Chondrocyte (in vitro differentiated cells): ENCODE measurements at places on chromosomes 3 and 15. TPM values are rescaled to one million over a fixed set of nuclear protein-coding genes. Genes with fewer than 3 reads are reported as not detected.

GRCh38 chr3:153762411-153763235 is 358.6 kb upstream of the ARHGEF26 start:
- H3K27me3 ChIP-seq: peaks cover 12% of the 10 kb centered on the region
- no peak for DNase-seq
- no peaks in the 10 kb centered on the region for H3K36me3 ChIP-seq
- H3K27ac ChIP-seq: no peak overlapping the region

The WWTR1 gene
- 107 to 121 TPM (median 111 TPM) in 3 replicates for total RNA-seq

- no peak for DNase-seq
- H3K27me3 ChIP-seq: peaks cover 2% of the 10 kb centered on the region
- H3K4me3 ChIP-seq: no peak overlapping the region
- H3K4me1 ChIP-seq: peaks cover 4% of the 10 kb centered on the region
Observed at GRCh38 chr3:182567700-182568099, 225.6 kb upstream of the ATP11B start.

The PRSS50 gene
- total RNA-seq: not detected in 3 replicates

GRCh38 chr15:61070111-61070901 is 158.8 kb downstream of the RORA start:
- H3K36me3 ChIP-seq: no peaks in the 10 kb centered on the region
- H3K27ac ChIP-seq: no peak overlapping the region
- H3K4me3 ChIP-seq: no peak overlapping the region
- H3K4me1 ChIP-seq: peaks cover 20% of the 10 kb centered on the region
